Femur (tissue), 1 donor: ENCODE measurements at places on chromosomes 1 and 21.

GRCh38 chr1:38624336-38625039 is 235.1 kb downstream of the RRAGC start:
- peak; percentile 38 for DNase-seq

- no peak for DNase-seq
Measured at GRCh38 chr1:29876902-29877301, 640.6 kb downstream of the PTPRU start.

- no peak for DNase-seq
Measured at GRCh38 chr1:29516063-29516820, 279.9 kb downstream of the PTPRU start.

DNA sequence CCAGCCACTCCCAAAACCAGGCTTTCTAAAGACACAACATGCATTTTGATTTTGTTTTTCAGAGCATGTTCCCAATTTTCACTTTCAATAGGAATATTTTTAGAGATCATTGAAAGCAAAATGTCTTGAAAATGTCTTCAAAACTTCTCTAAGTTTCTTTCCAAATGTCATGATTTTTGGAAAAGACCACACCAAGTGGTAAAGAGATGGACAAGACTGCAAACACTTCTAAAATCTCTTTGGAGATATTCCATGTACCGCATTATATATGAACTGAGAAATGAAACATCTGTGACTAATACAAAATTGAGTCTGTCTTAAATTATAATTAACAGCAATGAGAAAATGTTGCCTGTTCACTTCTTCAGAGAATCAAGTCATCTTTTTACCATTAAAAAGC is 418.0 kb upstream of the PKN2 start:
- no peak for DNase-seq

DNA sequence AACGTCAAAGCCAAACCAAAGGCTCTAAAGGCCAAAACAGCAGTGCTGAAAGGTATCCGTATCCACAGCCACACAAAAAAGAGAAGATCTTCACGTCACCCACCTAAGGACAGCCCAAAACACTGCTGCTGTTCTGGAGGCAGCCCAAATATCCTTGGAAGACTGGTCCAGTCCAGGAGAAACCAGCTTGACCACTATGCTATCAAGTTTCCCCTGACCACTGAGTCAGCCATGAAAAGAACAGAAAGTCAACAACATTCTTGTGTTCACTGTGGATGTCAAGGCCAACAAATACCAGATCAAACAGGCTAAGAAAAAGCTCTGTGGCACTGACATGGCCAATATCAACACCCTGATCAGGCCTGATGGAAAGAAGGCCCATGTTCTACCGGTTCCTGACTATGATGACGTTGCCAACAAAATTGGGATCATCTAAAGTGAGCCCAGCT is 32.1 kb downstream of the ARID4B start:
- no peak for DNase-seq

DNA sequence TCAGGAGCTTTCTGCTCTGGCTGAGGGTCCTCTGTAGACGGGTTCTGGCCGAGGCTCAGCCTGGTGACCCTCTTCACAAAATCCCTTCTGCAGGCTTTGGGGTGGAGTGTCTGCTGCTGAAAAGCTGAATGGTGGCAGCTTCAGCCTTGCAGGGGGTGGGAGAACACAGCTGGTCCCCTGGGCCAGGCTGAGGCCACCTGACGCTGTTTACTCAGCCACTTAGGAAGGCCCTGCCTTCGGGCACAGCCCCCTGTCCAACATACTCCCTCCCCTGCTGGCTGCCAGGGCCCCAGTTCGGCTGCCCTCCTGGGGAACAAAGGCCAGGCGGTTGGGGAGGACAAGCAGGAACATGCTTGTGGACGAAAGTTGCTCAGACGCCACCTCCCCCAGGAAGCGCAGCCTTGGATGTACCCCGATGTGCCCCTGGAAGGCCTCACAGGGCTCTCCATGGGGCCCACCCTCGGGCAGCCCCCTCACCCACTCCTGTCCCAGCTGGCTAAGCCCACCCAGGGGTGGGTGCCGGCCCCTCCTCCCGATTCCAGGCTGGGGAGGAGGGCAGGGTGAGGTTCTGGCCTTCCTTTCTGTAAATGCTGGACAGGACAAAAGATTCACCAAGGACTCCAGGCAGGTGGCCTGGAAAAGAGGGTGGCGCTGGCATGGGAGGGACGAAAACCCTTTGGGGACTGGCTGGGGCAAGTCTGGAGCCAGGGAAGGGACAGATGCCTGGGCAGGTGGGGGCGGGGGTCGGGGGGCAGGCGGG is at the start of gene ANKRD65:
TSS of gene ANKRD65 (minus strand) at position 130 of the 760 bp plus-strand sequence. CDS start 271 bp downstream, outside the sequence.
- DNase-seq, result no peak

DNA sequence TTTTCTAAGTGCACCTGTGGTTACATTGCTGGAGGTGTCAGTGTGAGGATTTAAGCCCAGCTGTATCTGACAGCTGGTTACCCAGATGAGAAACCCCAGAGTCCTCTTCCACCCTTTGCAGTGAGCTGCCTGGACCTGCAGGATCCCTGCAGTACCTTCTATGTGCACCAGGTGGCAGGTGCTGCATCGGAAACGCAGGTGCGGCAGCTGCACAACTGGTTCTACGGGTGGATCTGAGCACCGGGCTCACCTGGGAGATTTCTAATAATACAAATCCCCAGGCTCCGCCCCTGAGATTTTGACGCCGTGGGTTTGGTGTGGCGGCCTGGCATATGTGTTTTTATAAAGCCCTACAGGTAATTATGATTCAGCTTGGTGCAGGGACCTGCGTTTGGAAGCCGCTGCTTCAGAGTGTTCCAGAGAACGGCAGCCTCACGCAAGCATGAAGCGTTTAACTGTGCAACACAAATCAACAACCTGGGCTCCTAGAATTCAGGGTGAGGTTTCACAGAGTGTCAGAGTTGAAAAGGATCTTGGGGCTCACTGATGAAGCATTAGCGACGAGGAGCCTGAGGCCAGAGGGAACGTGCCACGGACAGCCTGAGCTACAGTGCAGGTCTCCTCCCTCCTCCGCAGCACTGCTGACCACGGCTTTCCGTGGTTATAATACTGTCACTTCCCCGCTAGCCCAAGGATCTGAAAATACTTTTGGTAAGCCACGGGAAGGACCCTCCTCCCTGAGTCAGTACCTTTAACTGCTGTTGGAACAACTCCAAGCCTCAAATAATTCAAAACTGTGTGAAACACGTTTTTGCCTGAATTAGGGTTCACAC is 96.7 kb upstream of the TRABD2B start:
- peak; percentile 51 for DNase-seq

DNA sequence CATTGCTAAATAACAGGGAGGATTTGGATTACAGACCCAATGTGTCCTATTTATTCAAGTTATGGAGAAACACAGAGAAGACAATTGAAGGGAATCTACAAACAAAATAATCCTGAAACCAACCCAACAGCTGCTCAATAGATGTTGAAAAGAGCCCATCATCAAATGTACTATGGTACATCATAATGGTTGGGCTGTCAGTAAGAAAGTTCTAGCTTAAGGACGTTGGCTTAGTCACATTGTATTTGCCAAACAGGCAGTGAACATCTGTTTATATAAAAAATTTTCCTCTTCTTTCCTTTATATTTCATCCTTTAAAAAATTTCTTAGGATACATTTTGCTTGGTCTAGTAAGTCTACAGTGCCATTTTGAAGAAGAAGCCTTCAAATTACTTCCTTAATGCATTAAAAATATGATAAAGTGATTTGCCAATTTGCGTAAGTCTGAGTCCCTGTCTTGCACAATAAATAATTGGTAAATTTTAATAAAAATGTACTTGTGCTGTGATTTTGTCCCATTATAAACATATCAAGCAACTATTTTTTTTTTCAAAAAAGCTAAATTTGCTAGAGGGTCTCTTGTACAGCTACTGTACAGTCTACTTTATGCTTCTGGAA is 14.4 kb downstream of the MAP3K7CL start:
- no peak for DNase-seq

GRCh38 chr1:194004146-194004545 is 817.7 kb upstream of the B3GALT2 start:
- no peak for DNase-seq

DNA sequence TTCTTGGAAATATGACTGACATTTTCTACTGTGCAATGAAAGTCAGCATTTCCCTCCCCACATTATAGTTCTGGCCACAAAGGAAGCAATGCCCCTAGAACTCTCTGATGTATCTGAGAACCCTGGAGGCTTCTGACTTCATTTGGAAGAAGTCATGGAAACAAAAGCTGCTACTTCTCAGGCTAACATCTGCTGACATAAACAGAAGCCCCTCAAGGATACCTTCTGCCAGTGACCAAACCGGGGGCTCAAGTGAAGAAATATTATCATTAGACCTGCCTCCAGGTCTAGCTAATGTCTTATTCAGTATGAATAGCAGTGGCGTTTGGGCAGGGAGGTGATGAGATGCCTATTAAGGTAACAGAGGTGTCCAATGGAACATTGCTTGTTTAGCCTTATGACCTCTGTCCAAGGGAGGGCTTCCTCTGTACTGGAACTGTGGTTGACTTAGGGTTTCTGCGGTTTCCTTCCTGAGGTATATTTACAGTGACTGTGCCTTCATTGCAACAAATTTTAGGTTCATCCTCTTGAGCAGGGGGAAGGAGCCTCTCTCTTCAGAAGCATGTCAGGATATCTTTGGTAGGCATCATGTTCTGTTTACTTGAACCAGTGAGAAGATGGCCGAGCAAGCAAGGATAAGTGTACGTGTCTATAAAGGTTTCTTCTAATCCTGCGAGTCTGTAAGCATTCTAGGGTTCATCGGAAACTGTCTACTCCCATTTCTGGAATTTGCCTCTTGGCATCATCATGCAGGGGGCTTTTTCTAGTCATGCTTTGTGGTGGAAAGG is 161.7 kb downstream of the PBX1 start:
- DNase-seq, result no peak

DNA sequence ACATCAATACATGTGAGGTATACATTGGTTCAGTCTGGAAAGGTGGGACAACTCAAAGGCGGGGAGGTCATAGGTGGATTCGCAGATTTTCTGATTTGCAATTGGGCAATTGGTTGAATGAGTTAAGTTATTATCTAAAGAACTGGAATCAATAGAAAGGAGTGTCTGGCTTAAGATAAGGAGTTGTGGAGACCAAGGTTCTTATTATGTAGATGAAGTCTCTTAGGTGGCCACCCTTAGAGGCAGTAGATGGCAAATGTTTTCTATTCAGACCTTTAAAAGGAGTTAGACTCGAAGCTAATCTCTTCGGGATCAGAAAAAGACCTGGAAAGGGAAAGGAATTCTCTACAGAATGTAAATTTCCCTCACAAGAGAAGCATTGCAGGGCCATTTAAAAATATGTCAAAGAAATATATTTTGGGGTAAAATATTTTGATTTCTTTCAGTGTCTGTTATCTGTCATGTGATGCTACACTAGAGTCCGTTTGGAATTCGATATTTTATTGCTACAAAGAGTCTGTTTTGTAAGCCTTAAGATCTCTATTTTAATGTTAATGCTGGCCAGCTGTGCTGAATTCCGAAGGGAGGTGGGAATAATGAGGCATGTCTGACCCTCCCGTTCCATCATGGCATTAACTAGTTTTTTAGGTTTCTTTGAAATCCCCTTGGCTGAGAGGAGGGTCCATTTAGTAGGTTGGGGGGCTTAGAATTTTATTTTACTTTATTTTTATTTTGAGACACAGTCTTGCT is 265.1 kb downstream of the PTPRU start:
- no peak for DNase-seq

DNA sequence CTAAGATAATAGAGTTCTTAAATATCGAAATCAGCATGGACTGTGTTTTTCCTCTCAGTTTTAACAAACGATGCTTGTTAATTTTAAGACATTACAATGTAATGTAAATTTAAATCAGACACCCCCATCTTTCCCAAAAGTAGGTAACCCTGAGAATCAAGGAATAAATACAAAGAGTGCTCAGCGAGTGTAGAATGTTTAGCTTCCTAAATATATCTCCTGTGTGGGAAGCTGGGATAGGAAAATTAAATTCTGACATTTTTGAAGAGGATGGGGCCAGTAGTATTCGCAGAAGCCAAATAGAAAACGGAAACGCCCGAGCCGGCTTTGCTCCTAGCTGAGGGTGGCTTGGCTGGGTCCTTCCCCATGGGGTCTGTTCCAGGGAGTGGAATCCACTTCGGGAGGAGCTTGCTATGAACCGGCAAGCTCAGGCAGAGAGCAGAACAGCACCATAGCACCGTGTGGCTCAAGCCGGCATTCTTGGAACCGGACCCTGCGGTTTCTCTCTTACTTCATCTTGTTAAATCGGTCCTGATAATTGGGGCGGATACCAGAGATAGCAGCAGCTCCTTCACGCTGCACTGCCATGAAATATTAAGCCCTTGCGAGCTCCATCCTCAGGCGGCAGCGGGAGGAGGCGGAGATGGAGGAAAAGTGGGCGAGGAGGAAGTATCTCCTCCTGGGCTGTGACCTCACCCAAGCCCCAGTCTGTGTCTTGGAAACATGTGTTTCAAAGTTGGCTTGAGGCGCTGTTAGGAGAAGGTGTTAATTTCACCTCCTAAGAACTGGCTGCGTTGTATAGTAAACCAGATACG is 24.9 kb downstream of the MAP3K7CL start:
- peak; percentile 75 for DNase-seq

DNA sequence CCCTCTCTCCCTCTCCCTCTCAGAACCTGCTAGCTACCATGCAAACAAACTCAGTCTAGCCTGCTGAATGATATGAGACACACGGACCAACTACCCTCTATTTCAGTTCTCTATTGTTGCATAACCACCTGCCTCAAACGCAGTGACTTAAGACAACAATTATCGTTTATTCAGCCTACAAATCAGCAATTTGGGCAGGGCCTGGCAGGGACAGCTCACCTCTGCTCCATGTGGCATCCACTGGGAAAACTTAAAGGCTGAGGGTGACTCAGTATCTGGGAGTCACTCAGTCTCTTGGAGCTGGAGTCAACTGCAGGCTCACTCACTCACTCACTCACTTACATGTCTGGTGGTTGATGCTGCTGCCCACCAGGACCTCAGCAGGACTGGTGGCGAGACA is 121.3 kb downstream of the SEC16B start:
- no peak for DNase-seq

GRCh38 chr1:7576946-7577657 is 194.0 kb upstream of the VAMP3 start:
- DNase-seq, result no peak

- DNase-seq, result no peak
Measured at GRCh38 chr1:100391675-100392074, 39.4 kb downstream of the CDC14A start.

DNA sequence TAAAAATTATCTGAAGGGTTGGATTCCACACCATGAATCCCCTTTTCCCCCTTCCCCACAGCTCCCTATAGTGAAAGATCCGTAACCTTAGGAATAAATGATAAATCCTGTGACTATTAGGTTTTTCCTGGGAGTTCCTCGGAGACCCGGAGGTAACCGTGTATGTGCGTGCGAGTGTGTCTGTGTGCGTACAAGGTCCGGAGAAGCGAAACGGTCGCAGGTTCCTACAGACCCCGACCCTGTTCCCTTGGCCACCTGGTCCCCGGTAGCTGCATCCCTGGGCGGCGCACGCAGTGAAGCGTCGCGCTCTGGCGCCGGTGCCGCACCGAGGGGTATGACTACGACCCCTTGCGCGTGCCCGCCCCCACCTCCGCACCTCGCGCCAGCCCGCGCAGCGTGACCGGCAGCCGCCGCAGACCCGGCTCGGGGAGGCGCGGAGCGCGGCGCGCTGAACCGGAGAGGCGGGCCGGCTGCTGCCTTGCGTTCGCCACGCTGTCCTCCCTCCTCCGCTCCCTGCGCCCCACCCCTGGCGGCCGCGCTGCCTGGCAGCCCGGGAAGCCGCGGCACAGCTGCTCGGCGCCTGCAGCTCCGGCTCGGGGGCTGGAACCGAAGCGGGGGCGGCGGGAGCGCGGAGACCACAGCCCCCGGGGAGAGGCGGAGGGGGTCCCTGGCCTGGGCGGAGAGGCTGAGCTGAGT is at the start of gene AK5:
TSS of gene AK5 (plus strand) at position 529 of the 696 bp plus-strand sequence. CDS start 295 bp downstream, outside the sequence.
- DNase-seq, result peak; percentile 68
